IPS-NIHi11 (cell line): ENCODE measurements at places on chromosomes 2 and 18.

GRCh38 chr2:120287183-120288015, 34.7 kb downstream of the RALB start:
- no peak for DNase-seq

DNA sequence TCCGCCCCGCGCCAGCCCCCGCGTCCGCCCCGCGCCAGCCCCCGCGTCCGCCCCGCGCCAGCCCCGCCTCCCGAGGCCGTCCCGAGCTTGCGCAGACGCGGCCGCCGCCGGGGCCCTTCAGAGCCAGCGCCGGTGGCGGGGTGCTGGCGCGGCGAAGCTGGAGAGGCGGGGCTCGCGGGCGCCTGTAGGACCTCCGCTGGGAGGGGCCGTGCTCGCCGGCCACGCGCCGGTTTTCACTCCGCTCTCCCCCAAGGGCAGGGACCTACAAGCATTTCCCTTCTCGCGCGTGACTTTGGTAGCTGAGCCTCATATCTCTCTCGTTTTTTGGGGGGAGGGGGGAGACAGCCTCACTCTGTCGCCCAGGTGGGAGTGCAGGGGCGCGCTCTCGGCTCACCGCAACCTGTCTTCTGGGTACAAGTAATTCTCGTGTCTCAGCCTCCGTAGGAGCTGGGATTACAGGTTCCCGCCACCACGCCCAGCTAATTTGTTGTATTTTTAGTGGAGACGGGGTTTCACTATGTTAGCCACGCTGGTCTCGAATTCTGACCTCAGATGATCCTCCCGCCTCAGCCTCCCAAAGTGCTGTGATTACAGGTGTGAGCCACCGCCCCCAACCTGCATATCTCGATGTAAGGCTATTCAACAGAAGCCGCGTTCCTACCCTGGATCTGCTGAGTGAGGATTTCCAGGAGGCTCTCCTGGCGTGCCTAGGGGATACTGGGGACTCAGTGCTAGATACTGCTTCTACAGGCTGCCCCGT, at the start of gene ZNF514:
ZNF514 (minus strand) TSS at position 159 of the 760 bp plus-strand sequence. CDS start 6,595 bp downstream, outside the sequence.
- DNase-seq = peak; percentile 91

GRCh38 chr2:85838641-85839040, 50.1 kb downstream of the ST3GAL5 start:
- no peak for DNase-seq

GRCh38 chr18:78730546-78730945, 249.1 kb upstream of the SALL3 start:
- DNase-seq = no peak

DNA sequence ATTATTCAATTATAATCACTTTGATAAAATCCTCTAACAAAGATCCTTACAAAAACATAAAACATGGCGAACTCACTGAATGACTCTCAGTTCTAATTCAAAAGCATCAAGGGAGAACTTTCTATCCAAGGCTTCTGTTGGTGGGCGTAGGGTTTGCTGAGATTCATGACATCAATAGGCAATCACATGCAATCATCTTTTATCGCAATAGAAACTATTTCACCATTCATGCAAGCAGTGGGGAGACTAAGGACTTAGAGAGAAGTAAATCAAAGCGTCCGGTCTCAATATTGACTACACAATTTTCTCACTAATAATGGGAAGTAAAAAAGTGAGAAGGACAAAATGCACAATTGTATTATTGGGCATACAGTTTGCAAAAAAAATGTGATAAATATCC, 168.7 kb downstream of the SCG2 start:
- DNase-seq = no peak

DNA sequence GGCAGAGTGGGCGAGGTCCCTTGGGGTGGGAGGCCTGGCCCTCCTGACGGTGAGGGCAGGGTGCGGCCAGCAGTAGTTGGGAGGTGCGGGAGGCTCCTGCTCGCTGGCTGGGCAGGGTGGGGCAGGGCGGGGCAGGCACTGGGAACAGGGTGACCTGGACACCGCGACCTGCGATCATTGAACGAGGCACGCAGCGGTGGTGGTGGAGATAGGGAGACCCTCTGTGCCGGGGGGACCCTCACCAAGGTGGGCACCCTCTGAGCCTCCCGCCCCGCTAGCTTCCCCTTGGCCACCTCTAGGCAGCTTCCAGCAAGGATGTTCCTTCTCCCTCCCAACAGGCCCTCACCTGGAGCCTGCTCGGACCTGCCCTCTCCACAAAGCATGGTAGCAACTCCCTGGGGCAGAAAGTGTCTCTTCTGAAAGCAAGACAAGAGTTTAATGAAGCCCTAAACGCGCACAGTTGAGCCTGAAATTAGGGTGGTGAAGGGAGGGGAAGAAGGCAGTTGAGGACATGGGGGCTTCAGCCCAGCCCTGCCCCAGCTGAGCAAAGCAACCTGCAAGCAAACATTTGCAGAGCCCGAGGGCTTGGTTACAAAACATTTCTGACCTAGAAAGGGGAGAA, 15.4 kb upstream of the FOSL2 start:
- DNase-seq = no peak

- no peak for DNase-seq
Observed at GRCh38 chr2:111707700-111708099, 176.3 kb downstream of the ANAPC1 start.

DNA sequence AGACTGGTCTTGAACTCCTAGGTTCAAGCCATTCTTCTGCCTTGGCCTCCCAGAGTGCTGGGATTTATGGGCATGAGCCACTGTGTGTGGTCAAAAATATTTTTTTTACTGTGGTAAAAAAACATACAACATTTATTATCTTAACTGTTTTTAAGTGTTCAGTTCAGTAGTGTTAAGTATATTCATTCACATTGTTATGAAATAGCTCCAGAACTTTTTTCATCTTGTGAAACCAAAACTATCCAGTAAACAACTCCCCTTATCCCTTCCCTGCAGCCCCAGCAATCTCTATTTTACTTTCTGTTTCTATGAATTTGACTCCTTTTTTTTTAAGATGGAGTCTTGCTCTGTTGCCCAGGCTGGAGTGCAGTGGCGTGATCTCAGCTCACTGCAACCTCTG, 9.3 kb downstream of the RMC1 start:
- DNase-seq = no peak

- no peak for DNase-seq
Observed at GRCh38 chr2:230258483-230258882, 32.9 kb downstream of the SP140 start.

DNA sequence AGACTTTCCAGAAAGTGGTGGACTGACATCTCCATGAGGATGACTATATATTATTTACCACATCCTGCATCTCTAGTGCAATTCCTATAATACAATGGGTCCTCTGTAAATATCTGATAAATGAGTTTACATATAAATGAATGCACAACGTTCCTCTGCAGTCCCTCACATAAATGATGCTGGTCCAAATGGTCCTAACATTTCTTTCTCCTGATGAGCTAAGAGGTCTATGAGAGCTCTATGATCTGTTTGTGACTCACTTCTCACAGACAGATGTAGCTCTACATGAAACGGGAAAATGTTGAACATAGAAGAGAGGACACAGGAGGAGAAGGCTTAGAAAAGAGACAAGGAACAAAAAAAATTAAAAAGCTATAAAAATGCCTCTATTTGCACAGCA, 201.2 kb upstream of the PIK3C3 start:
- DNase-seq = no peak

DNA sequence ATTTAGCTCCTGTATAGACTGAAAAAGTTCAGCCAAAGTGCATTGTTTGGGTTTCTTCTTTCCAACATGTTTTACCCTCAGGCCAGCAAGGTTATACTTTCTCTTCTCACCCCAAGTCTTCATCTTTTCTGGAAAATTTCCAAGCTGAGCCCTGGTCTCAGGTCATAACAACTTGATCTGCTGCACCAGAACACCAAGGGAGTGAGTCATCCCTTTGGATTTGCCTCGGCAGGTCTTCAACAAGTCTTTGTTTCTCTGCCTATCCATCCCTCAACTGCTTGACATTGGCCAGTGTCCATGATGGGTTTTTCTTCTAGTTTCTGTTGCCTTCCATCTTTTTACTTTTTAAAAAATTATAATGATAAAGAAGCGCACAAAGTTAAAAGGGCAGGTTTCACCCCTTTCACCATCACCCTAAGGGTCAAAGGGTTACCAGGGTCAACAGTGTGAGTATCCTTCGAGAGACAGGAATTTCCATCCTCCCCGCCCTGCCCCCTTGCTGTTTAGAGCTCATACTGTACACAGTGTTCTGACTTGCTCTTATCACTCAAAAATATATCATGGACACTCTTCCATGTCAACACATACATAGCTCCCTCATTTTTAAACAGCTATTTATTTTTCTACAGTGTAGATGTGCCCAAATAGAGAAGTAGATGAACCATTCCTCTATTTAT, 5.7 kb upstream of the SPATS2L start:
- no peak for DNase-seq

GRCh38 chr2:169585673-169586072, 1.5 kb downstream of the PPIG start:
- no peak for DNase-seq

- DNase-seq = no peak
Observed at GRCh38 chr2:43941359-43941758, 54.4 kb downstream of the LRPPRC start.

DNA sequence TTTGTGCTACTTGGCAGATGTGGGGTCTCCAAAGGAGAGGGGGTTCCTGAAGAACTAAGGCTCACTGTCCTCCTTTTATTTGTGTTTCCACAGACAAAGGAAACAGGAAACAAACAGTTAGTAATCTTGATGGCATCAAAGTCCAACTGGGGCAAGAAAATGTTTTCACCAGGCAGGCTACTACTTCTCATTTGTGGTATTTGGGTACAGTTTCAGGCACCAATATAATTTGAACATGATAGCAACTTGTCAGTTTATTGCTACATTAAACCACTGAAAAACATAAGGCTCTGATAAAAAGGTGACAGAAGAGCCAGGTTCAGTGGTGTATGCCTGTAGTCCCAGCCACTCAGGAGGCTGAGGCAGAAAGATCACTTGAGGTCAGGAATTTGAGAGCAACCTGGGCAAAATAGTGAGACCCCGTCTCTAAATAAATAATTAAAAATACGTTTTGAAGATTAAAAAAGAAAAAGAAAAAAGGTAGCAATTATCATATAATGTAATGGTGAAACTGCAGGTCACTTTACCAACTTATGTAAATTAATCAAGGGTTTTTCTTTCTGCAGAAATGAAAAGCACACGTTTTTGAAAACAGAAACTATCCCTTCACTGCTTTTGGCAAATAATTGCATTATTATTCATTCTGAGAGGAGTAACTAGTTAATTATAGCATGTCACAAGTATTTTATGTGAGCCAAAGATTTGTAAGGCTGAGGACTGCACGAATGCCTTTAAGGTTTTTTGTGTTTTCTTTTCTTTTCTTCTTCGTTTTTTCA, 157.5 kb upstream of the CAVIN2 start:
- no peak for DNase-seq

DNA sequence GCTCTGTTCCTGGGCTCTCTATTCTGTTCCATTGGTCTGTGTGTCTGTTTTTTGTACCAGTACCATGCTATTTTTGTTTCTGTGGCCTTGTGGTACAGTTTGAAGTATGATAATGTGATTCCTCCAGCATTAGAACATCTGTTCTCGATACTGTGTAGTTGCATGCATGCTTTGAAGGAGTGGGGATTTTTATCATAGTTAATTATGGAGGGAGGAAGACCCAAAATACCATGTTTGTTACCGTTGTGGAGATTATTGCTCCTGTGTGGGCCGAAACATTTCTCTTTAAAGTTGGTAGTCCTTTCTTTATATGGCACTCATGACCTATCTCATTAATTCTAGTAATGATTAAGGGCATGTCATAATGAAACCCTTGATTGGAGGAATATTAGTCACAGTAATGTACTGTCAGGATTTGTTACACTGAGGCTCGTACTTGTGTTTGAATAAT, 87.6 kb downstream of the TTC27 start:
- DNase-seq = no peak

DNA sequence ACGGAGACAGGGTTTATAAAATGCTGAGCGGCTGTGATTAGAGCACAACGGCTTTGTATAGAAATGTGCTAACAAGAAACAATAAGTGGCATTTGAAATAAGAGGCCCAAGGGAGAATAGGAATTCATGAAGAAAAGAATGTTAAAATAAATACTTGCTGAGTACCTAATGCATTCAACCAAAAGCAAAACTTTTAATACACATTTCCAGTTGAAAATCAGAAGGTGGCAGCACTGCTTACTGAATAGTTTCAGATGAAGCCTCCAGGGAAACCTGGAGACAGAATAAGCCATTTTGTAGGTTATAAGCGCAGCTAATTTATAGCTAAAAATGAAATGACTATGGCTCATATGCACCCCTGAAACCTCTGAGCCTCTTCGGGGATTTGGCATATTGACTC, 286.6 kb downstream of the DPP10 start:
- DNase-seq = no peak

GRCh38 chr18:56389190-56389589, 249.2 kb downstream of the TXNL1 start:
- no peak for DNase-seq

DNA sequence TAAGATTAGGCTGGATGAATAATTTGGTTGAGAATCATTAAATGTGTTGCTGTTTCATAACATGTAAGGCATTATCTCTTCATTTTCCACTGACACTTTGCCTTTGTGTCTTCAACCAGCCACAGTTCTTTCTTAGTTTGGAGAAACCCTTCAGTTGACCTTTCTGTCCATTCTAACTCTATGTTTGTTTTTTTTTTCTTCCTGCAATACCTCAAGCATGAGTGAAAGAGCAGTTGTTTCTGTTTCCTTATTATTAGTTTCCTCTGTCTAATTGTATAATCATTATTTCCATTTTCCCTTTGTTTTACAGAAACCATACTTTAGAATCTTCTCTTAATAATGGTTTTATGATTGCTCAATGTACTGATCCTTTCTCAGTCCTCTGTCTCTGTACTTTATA, 25.6 kb downstream of the HADHB start:
- no peak for DNase-seq
